A549 treated with ZK216348 at 1 μM for 4 hours (cell line): ENCODE measurements at places on chromosomes 16 and 17. TPM values are rescaled to one million over a fixed set of nuclear protein-coding genes. Genes with fewer than 3 reads are reported as not detected.

FNDC8 gene
- total RNA-seq = 0.11 TPM in 1 of 5 replicates, not detected in the others

CSF3 gene
- total RNA-seq = 0.19 to 0.68 TPM (median 0.22 TPM) in 4 of 5 replicates, not detected in the other

KCTD5 gene
- total RNA-seq = 31.5 to 44.6 TPM (median 42.6 TPM) in 5 replicates

RPRML gene
- total RNA-seq = 0.26 to 1.2 TPM (median 0.99 TPM) in 5 replicates

TNK1 gene
- 1.3 to 1.9 TPM (median 1.8 TPM) in 5 replicates for total RNA-seq

CCDC102A gene
- total RNA-seq = 4.2 to 11.8 TPM (median 8.6 TPM) in 5 replicates

KIF1C gene
- total RNA-seq = 95.3 to 132 TPM (median 116 TPM) in 5 replicates

KRT28 gene
- total RNA-seq = not detected in 5 replicates

SLC22A31 gene
- 0.72 to 2.0 TPM (median 1.2 TPM) in 5 replicates for total RNA-seq

TMEM132E gene
- not detected in 5 replicates for total RNA-seq

TAT gene
- 0.04 TPM in 1 of 5 replicates, not detected in the others for total RNA-seq

CX3CL1 gene
- 0.07 to 0.19 TPM (median 0.12 TPM) in 4 of 5 replicates, not detected in the other for total RNA-seq

OR3A3 gene
- 0.07 TPM in 1 of 5 replicates, not detected in the others for total RNA-seq

RNF157 gene
- total RNA-seq = 8.0 to 10.1 TPM (median 8.6 TPM) in 5 replicates

CNTD1 gene
- 0.18 TPM in 1 of 5 replicates, not detected in the others for total RNA-seq

NPW gene
- total RNA-seq = 0.65 to 1.6 TPM (median 1.1 TPM) in 4 of 5 replicates, not detected in the other

TMEM238L gene
- not detected in 5 replicates for total RNA-seq

LRRC37A gene
- total RNA-seq = 0.67 to 1.2 TPM (median 0.75 TPM) in 5 replicates

ALOX12B gene
- 1.1 to 2.3 TPM (median 1.6 TPM) in 5 replicates for total RNA-seq

EME1 gene
- total RNA-seq = 14.1 to 17.0 TPM (median 15.3 TPM) in 5 replicates

PRR15L gene
- total RNA-seq = 1.0 to 2.1 TPM (median 1.5 TPM) in 5 replicates

UNC13D gene
- 3.3 to 7.1 TPM (median 5.1 TPM) in 5 replicates for total RNA-seq

GAST gene
- total RNA-seq = not detected in 5 replicates

PNMT gene
- total RNA-seq = 0.12 to 0.14 TPM in 2 of 5 replicates, not detected in the others

ACSM3 gene
- 2.8 to 6.9 TPM (median 4.1 TPM) in 5 replicates for total RNA-seq

TNP2 gene
- total RNA-seq = not detected in 5 replicates

TRIM72 gene
- 0.06 to 0.12 TPM (median 0.09 TPM) in 3 of 5 replicates, not detected in the others for total RNA-seq

TBC1D3C gene
- total RNA-seq = not detected in 5 replicates

DPEP1 gene
- total RNA-seq = 0.53 to 1.2 TPM (median 1.1 TPM) in 5 replicates

MT3 gene
- 0.64 to 0.68 TPM in 2 of 5 replicates, not detected in the others for total RNA-seq

LASP1 gene
- 227 to 289 TPM (median 271 TPM) in 5 replicates for total RNA-seq

SERPINF2 gene
- total RNA-seq = 1.7 to 3.1 TPM (median 2.3 TPM) in 5 replicates

ZG16B gene
- total RNA-seq = 0.54 to 1.1 TPM (median 1.0 TPM) in 5 replicates

RNF43 gene
- total RNA-seq = 0.34 to 0.64 TPM (median 0.39 TPM) in 5 replicates

RND2 gene
- 0.13 to 0.25 TPM (median 0.16 TPM) in 4 of 5 replicates, not detected in the other for total RNA-seq

ALG1 gene
- 28.2 to 37.7 TPM (median 37.2 TPM) in 5 replicates for total RNA-seq

CFAP97D1 gene
- not detected in 5 replicates for total RNA-seq

KRTAP1-5 gene
- total RNA-seq = not detected in 5 replicates

CTRB2 gene
- not detected in 5 replicates for total RNA-seq

HOXB9 gene
- total RNA-seq = 7.3 to 8.2 TPM (median 7.8 TPM) in 5 replicates

XYLT1 gene
- 0.67 to 1.4 TPM (median 0.78 TPM) in 5 replicates for total RNA-seq

CCDC92B gene
- total RNA-seq = 0.07 to 0.23 TPM (median 0.14 TPM) in 5 replicates

PRDM7 gene
- not detected in 5 replicates for total RNA-seq

KIF18B gene
- total RNA-seq = 22.4 to 41.1 TPM (median 39.9 TPM) in 5 replicates

CPNE7 gene
- 47.2 to 79.8 TPM (median 72.6 TPM) in 5 replicates for total RNA-seq

RNF222 gene
- total RNA-seq = not detected in 5 replicates

CACNG4 gene
- total RNA-seq = 10.0 to 14.2 TPM (median 13.1 TPM) in 5 replicates

TP53TG3C gene
- total RNA-seq = 0.43 TPM in 1 of 5 replicates, not detected in the others

PIRT gene
- total RNA-seq = not detected in 5 replicates

NECAB2 gene
- 1.7 to 4.0 TPM (median 1.9 TPM) in 5 replicates for total RNA-seq

CLEC18B gene
- 0.12 to 0.84 TPM (median 0.27 TPM) in 5 replicates for total RNA-seq

TMEM92 gene
- 18.3 to 24.2 TPM (median 20.8 TPM) in 5 replicates for total RNA-seq

WNT3 gene
- total RNA-seq = 3.8 to 5.2 TPM (median 4.8 TPM) in 5 replicates

SLC5A10 gene
- total RNA-seq = 0.18 to 0.52 TPM (median 0.28 TPM) in 5 replicates

RGS11 gene
- 2.2 to 7.1 TPM (median 4.4 TPM) in 5 replicates for total RNA-seq

HEATR9 gene
- not detected in 5 replicates for total RNA-seq

SLFN12L gene
- total RNA-seq = not detected in 5 replicates

TSPOAP1 gene
- total RNA-seq = not detected in 5 replicates

GNG13 gene
- total RNA-seq = not detected in 5 replicates
